ENCODE measurements at places on chromosomes 3 and 15. TPM values are rescaled to one million over a fixed set of nuclear protein-coding genes. Genes with fewer than 3 reads are reported as not detected.

DNA sequence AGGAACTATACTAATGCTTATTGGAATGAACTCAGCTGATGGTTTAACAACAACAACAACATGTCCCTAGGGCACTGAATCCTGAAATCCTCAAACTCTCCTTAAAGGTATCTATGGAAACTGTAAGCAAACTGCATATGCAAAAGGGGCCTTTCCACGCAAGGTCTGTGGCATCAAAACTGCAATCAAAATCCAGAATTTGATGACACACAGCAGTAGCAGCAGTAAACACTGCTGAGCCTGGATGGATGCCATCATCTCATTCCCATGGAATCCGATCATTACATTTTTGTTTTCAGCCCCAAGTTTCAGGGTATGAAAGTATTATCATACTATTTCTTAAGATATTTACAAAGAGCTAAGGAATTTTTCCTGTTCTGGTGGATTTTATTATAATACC, 399.7 kb downstream of the VPS13C start:
- no peak for DNase-seq

DNA sequence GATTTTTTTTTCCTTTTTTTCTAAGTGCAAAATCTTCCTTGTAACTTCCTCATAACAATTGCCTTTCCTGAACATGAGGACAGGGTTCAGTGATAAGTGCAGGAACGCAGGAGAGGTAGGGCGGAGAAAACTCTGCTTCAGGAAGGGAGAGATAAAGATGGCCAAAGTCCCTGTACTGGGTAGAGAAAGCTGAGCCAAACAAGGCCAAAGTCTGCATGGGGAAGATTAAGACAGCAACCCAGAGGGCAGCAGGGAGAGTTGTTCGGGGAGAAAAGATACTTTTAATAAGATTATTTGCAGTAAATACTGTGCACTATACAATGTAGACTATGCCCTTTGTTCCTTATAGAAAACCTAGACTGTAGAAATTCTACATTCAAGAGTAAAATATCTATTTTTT, 55.4 kb upstream of the LRRFIP2 start:
- DNase-seq: no peak

- no peak for DNase-seq
Measured at GRCh38 chr3:174397848-174398247, 461.3 kb upstream of the NAALADL2 start.

DNA sequence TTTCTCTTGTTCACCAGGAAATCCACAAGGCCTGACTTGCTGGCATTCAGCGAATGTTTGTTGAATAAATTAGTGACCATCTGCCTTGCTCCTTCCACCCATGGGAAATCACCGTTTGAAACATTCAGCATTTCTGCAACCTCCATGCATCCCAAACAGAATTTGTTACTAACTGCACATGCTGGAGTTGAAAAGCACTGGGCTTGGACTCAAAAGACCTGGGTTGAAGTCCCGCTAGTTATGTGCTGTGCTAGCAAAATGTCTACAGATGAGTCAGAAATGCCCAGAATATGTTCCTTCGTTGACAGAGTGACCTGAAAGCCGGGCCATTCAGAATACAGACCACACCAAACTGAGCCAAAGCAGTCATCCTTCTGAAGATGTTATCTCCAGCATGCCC, 144.6 kb downstream of the ALDH1A2 start:
- DNase-seq: no peak

The VEPH1 gene
- total RNA-seq: not detected

The SAMD7 gene
- not detected for total RNA-seq

All from CD4-positive, alpha-beta memory T cell (primary cell).